Retina (tissue), 1 donor: ENCODE measurements at places on chromosomes 6 and 20.
A peak's percentile ranks its signal among the peaks of the same experiment; 100 is the strongest.

DNA sequence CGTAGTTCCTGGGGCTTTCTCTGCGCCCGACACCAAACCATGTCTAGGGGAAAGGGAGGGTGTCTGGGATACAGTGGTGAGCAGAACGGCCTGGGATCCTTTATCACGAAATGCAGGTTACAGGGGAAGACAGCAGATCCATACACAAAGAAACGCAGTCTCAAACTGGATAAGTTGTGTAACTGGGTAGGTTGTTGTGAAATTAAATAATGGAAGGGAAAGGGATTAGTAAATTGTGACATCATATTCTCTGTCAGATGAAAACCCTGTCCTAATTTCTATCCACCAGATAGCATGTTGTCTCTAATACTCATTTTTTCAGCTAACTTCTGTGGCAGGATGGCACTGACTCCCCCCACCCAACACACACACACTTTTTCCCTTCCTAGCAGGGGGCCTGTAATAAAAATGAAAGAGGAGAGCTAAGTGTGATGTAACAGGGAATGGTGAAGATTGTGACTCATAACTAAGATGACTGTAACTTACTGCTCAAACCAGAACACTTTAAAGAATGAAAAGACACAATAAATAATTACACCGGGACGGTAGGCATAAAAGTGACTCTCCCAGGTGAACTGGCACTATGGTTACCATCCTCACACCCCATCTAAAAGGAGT is 769 bp upstream of the TRPC4AP start:
- no peak for DNase-seq

- no peak for DNase-seq
These were observed 7.2 kb downstream of the ATP9A start for GRCh38 chr20:51760905-51761546.

DNA sequence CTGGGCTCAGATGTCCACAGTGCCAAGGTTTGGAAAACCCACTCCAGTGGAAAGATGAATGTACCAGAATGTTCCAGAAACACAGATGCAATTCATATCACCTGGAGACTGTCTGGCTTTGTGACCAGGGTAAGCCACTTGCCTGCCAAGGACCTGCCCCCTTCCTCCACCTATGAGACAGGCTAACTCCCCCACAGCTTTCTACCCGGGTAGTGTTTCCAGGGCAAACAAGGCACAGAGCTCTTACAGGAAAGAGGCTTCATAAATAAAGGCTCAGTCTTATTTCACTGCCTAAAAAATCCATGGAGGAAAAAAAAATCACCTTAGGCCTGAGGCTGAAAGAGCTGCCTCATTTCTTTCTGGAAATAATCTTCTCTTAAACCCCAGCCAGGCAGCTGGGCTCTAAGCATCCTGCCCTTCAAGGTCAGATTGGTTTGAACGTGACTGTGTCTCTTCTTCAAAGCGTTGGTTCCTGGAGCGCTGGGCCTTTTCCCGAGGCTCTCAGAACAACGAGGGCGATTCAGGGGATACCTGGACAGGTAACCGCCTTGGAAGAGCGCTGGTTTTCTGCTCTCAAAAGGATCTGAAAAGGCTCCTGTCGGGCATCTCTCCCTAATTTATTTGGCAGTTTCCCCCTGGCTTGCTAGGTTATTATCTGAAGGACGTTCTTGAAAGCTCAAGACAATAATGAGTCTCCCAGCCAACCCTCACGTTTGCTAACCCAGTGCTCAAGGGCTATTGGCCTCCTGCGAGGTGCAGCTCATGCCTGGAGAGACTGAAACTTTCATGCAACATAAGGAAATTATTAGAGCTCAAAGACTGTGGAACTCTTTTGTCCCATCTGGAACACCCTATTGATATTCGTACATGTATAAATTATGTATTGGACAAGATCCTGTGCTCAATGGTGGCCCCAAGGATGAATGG is 199.2 kb upstream of the PMEPA1 start:
- DNase-seq = no peak

DNA sequence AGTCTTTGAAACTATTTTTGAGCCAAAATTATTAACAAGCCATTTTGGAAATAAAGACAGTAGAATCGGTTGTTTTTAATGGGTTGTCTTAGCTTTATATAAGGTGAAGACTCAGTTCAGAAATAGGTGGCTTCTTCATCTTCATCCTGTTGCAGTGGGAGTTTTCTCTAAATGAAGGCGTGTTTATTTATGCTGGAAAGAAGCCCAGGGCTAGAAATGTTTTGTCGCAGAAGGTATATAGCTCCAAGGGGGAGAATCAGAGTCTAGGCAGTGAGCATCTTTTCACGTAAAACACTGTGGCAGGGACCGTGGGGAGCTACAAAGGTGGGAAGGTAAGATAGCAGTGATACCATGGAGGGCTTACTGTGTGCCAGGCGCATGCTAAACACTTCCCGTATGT is 34.3 kb downstream of the FARS2 start:
- DNase-seq = no peak

GRCh38 chr6:116246089-116246488 is 7.8 kb downstream of the TSPYL4 start:
- no peak for DNase-seq

DNA sequence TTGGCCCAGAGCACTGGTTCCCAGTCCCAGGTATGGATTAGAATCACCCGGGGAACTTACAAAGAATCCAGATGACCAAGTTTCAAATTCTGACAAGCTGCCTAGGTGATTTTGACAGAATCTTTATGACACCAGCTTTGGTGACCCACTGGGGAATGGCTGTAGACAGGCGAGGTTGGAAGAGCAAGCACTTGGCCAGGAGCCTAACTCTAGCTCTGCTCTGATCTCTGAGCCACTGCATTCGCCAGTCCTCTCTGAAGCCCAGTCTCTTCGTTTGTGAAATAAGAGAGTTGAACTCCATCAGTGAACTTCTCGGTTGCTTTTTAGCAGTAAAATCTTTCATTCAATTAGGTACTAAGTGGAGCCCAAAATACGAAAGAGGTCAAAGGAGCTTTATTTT is 161.2 kb downstream of the VEGFA start:
- DNase-seq = no peak

DNA sequence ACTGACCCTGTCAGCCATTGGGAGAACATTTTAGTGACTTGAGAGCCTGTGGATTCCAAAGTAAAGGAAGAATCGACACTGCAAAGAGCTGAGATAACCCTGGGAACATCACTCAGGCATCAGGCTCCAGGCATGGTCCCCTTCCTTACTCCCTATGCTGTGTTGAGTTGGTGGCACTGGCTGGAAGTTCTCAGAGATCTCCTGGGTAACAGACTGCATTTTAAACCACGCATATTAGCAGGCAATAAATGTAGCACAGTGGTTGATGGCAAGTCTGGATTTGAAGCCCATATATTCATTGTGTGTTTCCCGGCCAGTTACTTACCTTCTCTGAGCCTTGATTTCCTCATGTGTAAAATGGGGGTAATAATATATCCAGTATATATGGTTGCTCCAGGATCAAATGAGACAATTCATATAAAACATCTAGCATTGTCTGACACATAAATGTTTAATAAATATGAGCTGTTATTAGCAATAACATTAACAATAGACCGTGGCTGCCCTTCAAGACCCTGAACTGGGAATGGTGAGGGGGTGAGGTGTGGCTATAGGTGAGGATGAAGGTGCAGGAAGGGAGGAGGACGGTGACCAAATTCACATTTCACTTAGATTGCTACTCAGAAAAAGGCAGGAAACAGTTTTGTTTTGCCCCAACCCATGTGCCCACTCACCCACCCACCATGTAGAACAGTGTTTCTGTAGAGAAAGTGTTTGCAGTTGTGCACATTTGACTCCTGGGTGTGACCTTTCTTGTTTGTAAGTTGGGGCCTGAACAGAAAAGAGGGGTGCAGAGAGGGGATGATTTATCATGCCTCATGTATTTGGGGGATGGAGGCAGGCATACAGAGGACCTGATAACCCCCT is 2.1 kb downstream of the PLCG1 start:
- no peak for DNase-seq

DNA sequence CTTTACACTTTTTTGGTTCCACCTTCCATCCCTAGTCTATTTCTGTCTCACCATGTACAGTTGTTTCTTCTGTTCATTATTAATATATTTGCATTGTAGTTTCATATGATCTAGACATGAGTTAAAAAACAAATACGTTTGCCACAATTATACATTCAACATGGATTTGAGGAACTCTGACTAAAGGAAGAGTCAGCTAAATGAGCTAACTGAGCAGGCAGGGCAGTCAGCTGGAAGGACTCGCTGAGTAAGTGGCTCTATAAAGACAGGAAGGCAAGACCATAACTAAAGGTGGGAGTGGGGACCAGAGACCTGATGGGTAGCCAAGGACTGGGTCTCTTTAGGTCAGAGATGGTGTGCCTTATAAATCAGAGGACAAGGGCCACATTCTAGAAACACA is 26.3 kb downstream of the TMX4 start:
- no peak for DNase-seq

GRCh38 chr6:119586250-119586882 is 236.8 kb upstream of the MAN1A1 start:
- no peak for DNase-seq

GRCh38 chr6:44739181-44739580 is 351.7 kb downstream of the CDC5L start:
- DNase-seq = no peak

DNA sequence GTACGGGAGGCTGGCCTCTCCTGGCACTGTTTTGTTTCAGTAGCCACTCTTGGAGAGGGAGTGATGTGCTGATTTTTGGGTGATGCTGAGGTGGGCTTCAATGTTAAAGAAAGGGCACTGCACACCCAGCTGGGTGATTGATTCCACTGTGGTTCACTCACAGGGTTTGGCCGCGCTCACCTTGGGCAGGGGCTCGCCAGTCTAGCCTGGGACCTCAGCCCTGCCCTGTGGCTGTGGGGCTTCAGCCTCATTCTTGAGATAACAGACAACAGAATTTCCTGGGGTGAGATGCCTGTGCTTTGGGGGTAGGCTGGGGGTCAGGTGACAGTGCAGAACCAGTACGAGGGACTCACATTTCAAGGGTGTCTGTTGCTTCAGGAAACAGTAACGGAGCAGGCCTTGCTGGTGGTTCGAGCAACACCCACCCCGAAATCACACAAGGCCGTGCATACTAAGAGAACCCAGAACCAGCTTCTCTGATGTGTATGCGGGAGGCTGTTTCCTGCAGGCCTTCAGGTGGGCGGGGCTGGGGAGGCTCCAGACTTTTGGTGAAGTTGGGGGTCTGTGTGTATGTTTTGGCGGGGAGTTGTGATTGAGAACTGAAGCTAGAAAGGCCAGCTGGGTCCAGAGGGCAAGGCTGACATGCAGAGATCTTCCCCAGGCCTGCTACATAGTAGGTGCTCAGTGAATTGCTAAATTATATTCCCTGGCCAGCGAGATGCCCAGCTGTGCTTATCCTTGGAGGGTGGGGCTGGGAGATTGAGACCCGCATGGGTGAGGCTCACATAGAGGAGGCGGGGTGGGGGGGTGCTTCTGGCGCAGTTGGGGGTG is 154.2 kb upstream of the RNF24 start:
- no peak for DNase-seq

GRCh38 chr6:155383913-155384312 is 69.6 kb upstream of the TFB1M start:
- DNase-seq = no peak

DNA sequence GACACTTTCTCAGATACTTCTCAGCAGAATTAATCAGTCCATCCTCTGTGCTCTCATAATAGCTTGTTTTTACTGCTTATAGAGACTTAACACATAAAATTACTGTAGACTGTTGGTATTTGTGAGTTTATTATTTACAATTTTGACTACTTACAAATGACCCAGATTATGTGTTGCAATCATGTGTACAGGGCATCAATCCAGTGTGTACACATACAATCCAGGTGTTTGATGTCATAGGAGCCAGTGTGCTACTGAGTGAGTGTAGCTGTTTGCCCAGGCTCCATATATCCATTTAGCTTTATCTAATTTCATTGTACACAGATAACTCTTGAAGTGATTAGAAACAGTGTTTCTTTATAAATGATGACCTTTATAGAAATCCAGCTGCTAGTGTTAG is 31.3 kb downstream of the TRMT11 start:
- no peak for DNase-seq

- no peak for DNase-seq
These were observed 75.3 kb downstream of the ASXL1 start for GRCh38 chr20:32433311-32434021.

DNA sequence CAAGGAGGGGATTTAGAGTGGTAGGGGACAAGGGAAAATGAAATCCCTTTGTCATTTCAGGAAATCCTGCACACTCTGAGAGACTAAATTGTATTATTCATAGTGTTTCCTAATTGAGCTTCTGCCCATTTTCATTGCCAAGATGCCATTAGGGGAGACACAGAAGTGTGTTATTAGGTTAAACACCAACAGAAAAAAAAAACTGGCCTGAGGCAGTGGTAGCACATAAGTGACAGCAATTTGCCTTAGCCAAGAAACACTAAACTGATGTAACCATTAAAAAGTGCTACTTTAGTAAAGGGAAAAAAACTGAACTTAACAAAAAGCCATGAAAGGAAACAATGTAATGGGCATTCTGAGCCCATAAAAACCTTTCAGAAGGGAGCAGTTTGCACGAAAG is 270.5 kb upstream of the PLN start:
- DNase-seq = no peak

GRCh38 chr6:93418408-93419303 is 703 bp downstream of the EPHA7 start:
- DNase-seq = peak; percentile 92

DNA sequence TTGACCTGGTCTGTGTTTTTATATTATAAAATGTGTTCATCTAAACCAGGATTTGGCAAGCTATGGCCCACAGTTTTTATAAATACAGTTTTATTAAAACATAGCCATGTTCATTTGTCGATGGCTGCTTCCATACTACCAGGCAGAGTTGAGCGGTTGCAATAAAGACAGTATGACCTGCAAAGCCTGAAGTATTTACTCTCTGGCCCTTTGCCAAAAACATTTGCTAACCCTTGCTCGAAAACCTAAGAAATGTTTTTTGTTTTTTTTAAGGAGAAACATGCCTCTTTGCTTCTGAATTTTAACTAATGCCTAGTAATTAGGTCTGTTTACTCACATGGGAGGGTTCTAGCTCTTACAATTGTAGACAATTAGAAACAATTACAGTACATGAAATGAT is 67.4 kb upstream of the SMIM28 start:
- DNase-seq = no peak
